Central memory CD8-positive, alpha-beta T cell (primary cell): ENCODE measurements at places on chromosomes 6 and 20.

- no peak for DNase-seq
- H3K36me3 ChIP-seq: peaks cover 52% of the 10 kb centered on the region
- no peak overlapping the region for H3K27ac ChIP-seq
- peaks cover 11% of the 10 kb centered on the region for H3K4me1 ChIP-seq
These were observed 80.6 kb downstream of the SSR1 start for GRCh38 chr6:7232351-7232750.

DNA sequence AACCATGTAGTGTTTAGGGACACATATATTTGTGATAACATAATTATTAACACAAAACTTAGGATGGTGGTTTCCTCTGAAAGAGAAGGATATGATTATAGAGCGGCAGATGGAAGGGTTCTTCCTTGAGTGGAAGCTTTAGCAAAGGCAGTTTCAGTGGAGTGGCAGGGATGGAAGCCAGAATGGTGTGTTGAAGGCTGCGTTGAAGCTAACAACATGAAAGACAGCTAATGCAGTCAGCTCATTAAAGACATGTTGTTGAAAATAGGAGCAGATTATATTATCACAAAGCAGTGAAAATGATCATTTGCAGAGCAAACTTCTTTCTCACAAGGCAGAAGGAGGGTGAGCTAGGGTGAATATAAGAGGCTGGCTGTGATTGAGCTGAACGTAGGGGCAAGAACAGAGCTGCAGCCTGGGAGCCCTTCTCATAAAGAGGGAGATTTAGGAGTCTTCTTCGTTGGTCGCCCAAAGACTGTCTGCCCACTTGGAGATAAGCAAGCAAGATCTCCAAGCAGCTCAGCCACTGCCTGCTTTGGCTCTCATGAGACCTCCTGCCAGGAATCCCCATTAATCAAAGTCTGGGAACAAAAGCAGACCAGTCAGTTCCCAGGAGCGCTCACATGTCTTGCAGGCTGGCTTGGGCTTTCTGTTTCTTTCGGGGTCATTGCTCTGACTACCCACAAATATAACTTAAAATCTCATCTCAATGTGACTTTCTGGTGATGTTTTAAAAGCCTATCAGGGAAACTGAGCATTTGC, 2.6 kb upstream of the ANKRD6 start:
- DNase-seq: no peak
- H3K4me1 ChIP-seq: peaks cover 12% of the 10 kb centered on the region
- H3K27ac ChIP-seq: no peak overlapping the region
- H3K4me3 ChIP-seq: no peak overlapping the region
- peaks cover 5% of the 10 kb centered on the region for H3K36me3 ChIP-seq
- peaks cover 29% of the 10 kb centered on the region for H3K27me3 ChIP-seq

GRCh38 chr20:58571693-58572427, 56.7 kb upstream of the APCDD1L start:
- no peak overlapping the region for H3K27ac ChIP-seq
- H3K4me3 ChIP-seq: no peak overlapping the region
- no peaks in the 10 kb centered on the region for H3K4me1 ChIP-seq
- no peak for DNase-seq
- peaks cover 53% of the 10 kb centered on the region for H3K27me3 ChIP-seq

DNA sequence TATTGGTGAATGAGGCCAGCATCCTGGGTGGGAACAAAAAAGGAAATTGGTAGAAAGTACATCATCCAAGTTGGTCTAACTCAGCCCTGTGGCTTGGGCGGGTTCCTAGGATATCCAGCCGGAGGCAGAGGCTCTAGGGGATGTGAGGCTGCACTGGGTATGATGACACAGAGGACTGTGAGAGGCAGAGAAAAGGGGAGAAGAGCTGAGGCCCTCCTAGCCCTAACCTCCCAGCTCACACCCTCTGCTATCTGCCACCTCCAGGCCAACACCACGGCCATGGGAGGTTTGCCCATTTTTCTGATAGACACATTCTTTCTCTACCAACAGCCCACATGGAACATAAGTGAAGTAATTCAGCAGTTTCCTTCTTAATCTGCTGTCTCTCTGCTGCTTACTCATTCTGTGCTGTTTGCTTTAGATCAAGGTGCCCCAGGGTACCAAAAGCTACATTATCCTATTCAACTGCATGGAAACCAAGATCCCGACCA, 284.4 kb downstream of the ESR1 start:
- DNase-seq: no peak
- H3K27me3 ChIP-seq: no peaks in the 10 kb centered on the region
- no peaks in the 10 kb centered on the region for H3K36me3 ChIP-seq
- no peak overlapping the region for H3K27ac ChIP-seq
- no peak overlapping the region for H3K4me3 ChIP-seq

- H3K27me3 ChIP-seq: no peaks in the 10 kb centered on the region
- peak overlapping the region; percentile 60 for H3K27ac ChIP-seq
- H3K4me3 ChIP-seq: peak overlapping the region; percentile 65
- peaks cover 5% of the 10 kb centered on the region for H3K36me3 ChIP-seq
- H3K4me1 ChIP-seq: peaks cover 27% of the 10 kb centered on the region
These were observed 16.6 kb upstream of the FBXO9 start for GRCh38 chr6:53048431-53049195.
